ENCODE measurements at places on chromosomes 5 and 9.

DNA sequence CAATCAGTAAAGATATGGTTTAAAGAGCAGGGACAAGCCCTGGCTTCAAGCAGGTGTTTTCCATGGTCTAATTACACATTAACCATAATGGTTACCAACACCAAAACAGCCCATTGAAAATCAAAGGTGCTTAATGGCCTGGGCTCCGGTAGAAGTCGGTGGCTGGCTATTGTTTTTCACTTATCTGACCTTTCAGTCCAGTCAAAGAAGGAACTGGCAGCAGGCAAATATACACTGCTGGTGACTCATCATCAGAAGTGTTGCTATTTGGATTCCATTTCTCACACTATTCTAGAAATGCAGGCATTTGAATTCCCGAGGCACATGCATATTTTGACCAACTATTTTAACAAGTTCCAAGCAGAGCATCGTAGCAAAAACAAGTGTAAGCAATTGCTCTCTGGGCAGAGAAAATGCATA is 26.3 kb upstream of the GABRP start:
- no peak for DNase-seq

DNA sequence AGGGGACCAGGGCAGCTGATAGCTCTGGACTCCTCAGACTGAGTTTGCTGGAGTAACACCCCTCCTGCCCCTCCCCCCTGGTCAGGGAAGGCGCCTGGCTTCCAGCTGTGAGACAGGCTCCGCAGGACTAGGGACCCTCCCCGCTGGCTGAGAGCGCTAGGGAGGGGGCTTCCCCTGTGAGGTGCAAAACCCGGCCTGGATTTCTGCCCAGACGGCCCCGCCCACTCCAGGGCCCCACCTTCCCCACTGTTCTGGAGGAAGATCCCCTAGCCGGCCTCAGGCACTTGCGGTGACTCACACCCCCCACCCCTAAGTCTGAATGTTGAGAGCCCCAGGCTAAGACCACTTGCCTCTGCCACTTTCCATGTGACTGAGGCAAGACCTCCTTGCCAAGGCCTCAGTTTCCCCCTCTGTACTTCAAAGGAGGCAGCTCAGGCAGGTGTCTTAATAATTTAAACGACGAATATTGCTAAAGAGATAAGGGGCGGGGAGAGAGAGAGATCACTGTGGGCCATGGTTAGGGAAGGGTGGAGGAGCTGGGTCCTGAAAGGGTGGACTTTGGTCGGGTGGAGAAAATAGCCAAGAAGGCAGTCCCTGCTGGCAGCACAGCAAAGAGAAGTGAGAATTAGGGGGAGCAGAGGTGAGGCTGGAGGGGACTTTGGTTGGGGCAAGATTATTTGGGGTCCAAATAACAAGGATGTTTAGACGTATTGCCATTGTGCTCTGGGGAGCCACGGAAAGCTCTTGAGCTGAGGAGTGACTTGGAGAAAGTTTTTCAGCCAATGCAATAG is 1.0 kb upstream of the DAB2IP start:
- DNase-seq, result no peak

DNA sequence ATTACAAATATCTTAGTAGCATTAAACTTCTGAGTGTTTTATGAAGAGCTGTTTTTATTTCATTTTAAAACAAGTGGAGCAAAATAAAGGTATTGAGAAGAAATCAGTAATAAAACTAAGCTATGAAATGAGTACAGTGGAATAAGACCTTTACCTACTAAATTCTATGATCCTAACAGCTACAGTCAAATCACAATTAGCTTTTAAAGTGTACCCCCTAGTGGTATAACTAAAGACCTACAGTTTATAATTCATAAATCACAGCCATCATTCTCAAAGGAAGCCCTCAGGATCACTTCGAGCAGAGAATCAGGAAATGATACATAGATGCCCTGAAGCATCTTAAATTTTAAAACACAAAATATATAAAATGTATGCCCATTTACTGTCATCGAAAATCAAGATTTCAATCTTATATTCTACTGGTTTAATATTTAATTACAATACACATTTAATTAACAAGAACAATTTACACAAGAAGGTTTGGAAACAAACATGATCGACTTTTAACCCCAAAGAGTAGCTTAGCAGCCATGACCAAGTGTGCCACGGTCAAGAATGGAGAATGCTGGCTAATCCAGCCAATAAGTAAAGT is 12.3 kb downstream of the CCNH start:
- DNase-seq, result no peak

DNA sequence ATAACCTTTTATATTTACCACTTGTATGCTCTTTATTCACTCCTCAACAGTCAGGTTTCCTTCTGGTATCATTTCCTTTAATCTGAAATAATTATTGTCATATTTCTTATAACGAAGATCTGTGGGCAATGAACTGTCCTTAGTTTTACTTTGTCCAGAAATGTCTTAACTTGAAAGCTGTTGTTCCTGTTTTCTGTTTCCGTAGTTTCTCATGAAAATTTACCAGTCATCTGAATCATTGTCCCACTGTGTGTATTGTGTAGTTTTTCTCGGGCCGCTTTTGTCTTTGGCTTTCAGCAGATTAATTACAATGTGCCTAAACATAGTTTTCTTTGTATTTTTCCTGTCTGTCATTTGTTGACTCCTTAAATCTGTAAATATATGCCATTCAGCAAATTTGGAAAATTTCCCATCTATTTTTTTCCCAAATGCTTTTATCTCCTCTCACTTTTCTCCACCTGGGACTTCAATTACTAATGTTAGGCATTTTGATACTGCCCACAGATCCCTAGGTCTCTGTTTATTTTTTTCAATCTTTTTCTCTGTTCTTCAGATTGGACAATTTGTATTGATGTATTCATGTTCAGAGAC is 74.9 kb downstream of the PDE8B start:
- DNase-seq, result no peak

DNA sequence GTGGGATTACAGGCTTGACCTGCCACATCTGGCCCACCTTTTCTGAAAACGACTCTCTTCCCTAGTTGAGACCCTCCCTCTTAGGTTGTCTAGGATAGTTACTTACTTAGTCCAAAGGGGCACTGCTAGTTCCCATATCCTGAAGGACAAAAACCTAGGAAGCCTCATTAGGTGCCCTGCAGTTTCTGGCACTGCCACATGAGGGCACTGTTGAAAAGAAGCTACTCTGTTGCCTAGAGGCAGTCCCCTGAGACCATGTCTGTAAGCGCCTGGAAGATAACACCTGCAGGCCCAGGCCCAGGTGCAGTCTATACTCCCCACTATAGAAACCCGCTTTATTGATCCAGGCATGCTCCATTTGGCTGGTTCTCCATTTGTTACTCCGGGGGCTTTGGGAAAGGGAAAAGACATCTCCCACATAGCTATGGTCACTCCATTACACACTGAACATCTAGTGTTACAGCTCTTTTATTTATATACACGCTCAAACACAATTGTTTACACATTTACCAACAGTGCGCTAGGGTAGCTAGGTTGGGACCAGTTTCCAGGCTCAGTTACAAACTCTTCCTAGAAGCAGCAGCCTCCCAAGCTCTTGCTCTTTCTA is 73.4 kb upstream of the PPARGC1B start:
- DNase-seq, result no peak

DNA sequence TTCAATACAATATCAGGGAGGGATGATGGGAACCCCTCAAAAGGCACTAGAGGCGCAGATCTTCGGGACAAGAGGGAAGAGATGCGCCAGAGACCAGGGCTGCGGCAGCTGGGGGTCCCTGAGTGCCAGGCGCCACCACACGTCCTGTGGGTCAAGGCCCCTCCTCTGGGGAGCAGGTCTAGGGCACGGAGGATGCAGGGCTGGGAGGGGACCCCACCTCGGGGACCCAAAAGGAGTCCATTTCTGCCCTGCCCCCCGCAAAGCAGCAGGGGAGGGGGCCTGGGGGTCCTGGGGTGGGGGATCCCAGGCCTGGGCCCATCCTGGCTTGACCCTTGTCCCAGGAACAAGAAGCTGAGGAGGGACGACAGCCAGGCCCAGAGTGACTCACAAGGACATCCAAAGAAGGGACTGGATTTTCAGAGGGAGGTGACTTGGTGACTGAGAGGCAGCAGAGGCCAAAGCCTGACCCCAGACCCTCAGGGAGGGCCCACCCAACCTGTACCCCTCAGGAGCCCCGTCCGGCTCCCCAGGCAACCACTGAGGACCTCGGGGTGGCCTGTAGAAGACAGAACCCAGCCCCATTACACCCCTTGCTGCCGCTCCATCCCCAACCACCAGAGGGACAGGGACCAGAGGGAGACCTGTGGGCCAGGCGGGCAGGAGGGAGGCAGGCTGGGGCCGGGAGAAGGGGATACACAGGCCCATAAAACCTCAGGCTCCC is 54.2 kb downstream of the LRSAM1 start:
- DNase-seq, result no peak

GRCh38 chr5:157068785-157069184 is 9.9 kb upstream of the HAVCR1 start:
- no peak for DNase-seq

- no peak for DNase-seq
These were observed 263.4 kb downstream of the SEC61B start for GRCh38 chr9:99485459-99485858.

GRCh38 chr9:114954956-114955582 is 24.7 kb upstream of the TNFSF8 start:
- no peak for DNase-seq

- DNase-seq, result no peak
These were observed 40.1 kb downstream of the PCDHGC5 start for GRCh38 chr5:141529002-141529401.

DNA sequence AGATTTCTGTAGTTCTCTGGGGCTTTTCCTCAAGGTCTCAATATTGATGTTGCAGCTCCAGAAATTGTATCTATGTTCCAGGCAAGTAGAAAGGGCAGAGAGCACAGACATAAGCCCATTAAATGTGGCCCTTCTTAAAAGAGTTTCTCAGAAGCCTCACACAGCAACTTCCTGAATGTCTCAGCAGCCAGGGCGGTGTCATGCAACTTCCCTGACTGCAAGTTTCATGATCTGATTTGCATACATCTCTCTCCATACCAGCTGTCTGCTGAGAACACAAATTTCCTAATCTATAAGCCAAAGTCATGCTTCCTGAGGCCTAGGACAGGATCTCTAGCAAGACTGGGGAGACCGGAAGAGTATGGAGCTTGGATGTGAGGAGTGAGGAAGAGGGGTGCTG is 13.0 kb downstream of the RGS7BP start:
- no peak for DNase-seq

DNA sequence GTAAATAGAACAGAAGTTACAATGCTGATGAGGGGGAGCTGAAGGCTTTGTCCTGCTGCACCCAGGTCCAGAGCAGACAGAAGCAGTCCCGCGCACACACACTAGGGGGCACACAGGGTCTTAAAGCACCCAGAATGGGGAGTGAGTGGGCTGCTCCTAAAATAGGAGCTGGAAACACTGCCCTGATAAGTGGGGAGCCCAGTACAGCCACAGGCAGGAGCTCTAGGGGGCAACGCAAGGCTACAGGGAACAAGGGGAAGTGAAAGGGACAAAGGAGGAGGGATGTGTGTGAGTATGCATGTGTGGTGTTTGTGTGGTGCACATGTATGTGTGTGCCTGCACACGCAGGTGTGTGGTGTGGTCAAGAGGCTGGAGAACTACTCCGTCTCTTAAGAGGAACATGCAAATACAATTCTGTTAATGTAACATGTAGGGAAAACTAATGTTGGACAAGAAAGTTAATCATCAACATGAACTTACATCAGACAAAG is 191.5 kb downstream of the ROR2 start:
- no peak for DNase-seq

DNA sequence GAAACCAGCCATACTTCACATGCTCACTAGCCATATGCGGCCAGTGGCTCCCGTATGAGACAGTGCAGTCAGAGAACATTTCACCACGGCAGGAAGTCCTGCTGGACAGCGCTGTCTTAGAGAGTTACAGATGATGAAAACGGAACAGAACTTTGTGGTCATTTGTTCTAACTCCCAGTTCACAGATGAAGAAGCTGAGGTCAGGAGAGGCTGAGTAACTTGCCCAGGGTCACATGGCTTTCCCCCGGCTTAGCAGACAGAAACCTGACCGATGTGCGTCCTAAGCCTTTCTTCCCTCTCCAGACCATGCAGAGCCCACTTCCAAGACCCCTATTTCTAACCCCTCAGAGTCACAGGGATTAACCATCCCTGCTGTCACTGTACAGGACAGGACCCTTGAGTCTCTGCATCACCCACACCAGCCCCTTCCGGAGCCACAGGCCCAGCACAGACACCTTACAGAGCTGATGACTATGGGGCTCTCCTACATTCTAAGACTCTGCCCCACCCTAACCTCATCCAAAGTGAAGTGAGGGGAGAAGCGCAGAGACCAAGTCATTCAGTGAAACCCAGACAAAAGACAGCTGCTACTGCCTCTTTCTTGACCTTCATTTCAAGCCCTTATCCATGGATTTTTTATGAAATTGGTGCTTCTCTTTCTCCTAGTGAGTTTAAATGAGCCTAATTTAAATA is 86.9 kb downstream of the PTPN3 start:
- DNase-seq, result no peak

DNA sequence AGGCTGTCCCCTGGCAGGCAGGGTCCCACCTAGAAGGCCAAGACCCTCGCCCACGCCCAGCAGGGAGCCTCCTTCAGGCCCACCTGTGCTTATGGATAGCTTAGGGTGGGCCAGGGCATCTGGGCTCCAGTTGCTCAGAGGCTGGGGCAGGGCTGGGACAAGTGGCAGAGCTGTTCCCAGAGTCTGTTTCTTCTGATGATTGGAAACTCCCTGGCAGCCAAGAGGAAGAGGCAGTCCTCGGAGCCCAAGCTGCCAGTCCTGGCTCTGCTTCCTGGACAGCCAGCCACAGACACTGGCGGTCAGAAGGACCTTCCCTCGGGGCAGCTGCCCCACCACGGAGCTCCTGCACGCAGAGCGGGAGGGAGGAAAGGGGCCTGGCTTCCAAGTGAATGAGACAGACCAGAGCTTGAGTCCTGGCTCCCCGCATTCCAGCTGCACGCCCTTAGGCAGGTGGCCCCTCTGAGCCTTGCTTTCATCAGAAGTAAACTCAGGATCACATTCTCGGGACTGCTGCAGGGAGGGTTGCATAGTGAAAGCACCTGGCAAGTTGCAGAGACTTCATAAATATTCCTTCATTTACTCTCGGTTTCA is 37.9 kb upstream of the GABRP start:
- DNase-seq, result no peak

- DNase-seq, result no peak
These were observed 3.3 kb downstream of the SLC46A2 start for GRCh38 chr9:112887381-112887780.

Measured in effector CD8-positive, alpha-beta T cell (primary cell).